ENCODE measurements at places on chromosomes 12 and 14. TPM values are rescaled to one million over a fixed set of nuclear protein-coding genes. Genes with fewer than 3 reads are reported as not detected.

DNA sequence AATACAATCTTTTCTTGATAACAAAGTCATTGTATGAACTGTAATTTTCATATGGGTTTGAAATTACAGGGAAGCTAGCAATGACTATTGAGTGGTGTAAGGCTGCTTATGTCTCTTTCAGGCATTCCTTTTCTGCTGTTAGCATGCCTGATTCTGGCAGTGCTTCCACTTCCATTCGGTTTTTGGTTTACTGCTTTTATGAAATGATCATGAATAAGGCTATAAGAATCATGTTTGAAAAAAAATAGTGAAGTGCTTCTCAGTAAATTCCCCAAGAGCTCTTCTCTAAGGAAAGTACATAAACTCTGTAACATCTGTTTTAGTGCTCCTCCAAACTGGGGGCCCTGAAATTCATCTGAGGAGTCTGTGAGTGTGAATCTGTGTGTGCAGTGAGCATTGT lies 434.0 kb upstream of the RGS6 start:
- no peak for DNase-seq

Gene NEDD8
- total RNA-seq, result 158 TPM

Gene SLC25A47
- total RNA-seq, result not detected

DNA sequence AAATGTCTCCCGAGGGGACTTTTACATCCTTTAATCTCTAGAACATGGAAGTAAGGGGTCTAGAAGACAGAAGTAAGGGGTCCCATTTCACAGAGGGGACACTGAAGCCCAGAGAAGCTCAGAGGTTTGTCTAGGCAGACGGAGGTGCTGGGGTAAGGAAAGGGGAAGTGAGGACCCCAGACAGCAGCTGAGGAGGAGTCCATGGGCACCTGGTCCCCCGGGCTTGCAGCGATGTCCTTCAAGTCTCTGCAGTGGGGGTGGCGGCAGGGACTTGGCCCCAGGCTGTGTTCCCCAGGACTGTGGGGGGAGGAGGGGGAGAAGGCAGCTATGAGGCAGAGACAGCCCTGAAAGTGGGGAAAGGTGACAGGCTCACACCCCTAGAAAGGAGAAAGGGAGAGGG lies 30.7 kb downstream of the DTX1 start:
- DNase-seq, result no peak

Gene KLRK1
- total RNA-seq, result 4.9 TPM

Gene HOXC9
- total RNA-seq, result not detected

DNA sequence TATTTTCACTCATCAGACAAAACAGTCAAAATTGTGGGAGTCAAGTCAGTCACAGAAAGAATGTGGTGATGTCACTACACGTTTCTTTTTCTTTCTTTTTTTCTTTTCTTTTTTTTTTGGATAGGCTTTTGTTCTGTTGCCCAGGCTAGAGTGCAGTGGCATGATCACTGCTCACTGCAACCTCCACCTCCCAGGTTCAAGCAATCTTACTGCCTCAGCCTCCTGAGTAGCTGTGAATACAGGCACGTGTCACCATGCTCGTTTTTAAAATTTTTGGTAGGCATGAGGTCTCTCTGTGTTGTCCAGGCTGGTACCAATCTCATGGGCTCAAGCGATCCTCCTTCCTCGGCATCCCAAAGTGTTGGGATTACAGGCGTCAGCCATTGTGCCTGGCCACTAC lies 2.3 kb downstream of the CLECL1 start:
- no peak for DNase-seq

Gene DPF3
- total RNA-seq, result 5.3 TPM

Gene HOTAIR
- total RNA-seq, result not detected

GRCh38 chr14:96512602-96513397 lies 10.6 kb downstream of the PAPOLA start:
- no peak for DNase-seq

Gene FCF1
- 59.5 TPM for total RNA-seq

- no peak for DNase-seq
Measured at GRCh38 chr14:47919334-47919846, 244.0 kb upstream of the MDGA2 start.

Gene GALC
- total RNA-seq, result 15.8 TPM

- DNase-seq, result no peak
Measured at GRCh38 chr14:72558721-72559120, 335.2 kb downstream of the DPF3 start.

- DNase-seq, result no peak
Measured at GRCh38 chr14:38791862-38792261, 311.2 kb downstream of the SEC23A start.

Data from osteocyte (in vitro differentiated cells).